ENCODE measurements at places on chromosomes 3 and 15.

DNA sequence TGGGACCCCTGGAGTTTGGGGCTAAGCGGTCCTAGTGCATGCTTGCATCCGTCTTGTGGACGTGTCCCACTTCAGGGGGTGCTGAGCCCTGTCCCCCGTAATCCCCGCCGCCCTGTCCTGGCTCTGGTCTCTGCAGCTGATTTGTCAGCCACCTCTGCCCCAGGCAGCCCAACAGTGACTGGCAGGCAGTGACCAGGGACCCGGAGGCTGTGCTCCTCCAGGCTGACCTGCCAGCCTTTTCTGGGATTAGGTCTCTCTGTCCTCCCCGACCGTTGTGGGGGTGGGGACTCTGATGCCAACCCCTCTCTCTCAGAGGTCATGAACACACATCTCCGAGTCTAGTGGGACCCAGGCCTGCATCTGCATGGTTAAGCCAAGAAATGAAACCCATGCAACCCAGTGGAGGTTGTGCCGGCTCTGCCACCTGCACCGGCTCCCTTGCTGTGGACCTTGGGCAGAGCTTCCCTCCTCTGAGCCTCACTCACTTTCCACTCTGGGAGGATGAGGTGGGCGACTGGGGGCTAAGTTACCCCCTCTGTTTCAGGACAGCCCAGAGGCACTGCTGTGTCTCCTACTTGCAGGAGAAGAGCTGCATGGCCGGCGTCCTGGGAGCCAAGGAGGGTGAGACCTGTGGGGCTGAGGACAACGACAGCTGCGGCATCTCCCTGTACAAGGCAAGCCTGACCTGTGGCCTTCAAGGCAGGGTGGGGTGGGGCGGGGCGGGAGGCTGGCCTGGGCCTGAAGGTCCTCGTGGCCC lies 60.2 kb downstream of the FBLN2 start:
- DNase-seq, result no peak

DNA sequence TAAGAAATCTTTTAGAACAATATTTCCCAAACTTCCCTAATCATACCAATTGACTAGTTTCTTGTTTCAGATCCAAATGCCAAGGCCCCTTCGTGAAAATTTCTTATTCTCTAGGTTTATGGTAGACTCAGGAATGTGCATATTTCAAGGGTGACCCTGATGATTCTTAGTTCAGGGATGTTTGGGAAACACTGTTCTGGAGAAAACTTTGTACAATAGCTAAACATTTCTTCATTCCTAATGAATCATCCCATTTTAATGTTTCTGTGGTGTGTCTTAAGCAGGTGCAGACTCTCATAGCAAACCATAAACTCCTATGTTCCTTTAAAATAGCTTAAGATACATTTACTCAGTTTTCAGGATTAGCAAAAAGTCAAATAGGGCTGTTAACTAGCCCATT lies 314.5 kb downstream of the TIGIT start:
- DNase-seq, result no peak

- no peak for DNase-seq
Observed at GRCh38 chr3:46737329-46737731, 19.7 kb upstream of the PRSS50 start.

GRCh38 chr3:152399374-152399773 lies 130.6 kb downstream of the MBNL1 start:
- DNase-seq, result no peak

GRCh38 chr15:39494462-39494861 lies 86.4 kb upstream of the THBS1 start:
- no peak for DNase-seq

DNA sequence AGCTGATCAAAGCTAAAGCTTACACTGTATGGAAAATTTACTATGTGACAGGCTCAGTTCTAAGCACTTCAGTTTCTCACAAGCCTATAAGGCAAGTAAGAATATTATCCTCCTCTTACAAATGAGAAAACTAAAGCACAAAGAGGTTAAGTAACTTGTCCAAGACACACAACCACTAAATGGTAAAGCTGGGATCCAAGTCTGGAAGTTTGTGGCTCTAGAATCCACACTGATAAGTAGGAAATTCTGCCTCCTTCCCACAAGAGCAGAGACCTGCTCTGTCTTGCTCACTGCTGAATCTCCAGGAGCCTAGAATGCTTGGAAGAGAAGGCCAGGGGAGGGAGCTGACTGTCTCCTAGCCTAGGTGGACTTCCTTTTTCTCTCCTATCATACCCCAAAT lies 60.6 kb downstream of the MAGI1 start:
- no peak for DNase-seq

DNA sequence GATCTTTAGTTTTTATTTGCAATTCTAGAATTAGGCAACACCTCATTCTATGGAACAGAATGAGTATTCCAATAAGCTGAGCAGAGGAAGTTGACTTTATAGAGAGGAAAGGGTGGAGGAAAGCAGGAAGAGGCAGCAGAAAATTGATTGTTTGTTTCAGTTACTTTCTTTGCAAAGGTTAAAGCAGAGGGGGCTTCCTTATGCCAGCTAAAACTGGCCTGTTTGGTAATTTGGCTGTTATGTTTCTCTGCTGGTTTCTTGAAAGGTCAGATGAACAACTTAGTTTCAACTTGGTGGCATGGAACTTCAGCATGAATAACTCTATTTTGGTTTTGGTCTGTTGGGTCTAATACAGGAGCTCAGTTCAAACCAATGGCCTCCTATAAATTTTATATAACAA lies 190.9 kb upstream of the IL12A start:
- no peak for DNase-seq

GRCh38 chr3:121748680-121749275 lies 763 bp downstream of the GOLGB1 start:
- DNase-seq, result no peak

Data from central memory CD8-positive, alpha-beta T cell (primary cell).